Esophagus squamous epithelium (tissue), 5 donors: ENCODE measurements at places on chromosomes 4 and X.

DNA sequence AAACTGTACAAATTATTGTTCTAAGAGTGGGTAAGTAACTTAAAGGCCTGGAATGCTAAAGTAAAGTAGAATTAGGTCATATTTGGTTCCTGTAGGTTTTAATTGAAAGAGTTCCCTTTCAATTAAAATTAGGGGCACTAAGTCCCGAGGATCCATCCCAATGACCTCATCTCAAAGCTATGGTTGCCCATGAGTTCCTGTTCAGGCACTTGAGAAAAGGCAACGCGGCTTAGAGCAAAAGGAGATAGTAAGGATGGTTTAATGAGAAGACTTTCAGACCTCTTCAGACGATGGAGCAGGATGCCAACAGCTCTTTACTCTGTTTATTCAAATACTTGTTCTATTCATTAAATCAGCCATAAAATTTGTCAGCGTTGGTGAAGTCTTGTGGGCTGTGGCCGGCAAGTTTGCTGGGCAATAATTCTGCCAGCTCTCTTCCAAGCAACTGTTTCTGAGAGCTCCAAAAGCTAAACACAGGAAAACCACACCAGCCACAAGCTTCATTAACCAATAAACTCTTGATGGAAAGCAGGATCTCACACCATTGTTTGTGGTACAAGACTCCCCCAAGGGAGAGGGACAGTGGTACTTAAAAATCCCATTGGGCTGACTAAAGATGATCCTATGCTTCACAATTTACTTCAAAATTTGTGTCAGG lies 167.4 kb downstream of the COL4A6 start:
- DNase-seq, result no peak

DNA sequence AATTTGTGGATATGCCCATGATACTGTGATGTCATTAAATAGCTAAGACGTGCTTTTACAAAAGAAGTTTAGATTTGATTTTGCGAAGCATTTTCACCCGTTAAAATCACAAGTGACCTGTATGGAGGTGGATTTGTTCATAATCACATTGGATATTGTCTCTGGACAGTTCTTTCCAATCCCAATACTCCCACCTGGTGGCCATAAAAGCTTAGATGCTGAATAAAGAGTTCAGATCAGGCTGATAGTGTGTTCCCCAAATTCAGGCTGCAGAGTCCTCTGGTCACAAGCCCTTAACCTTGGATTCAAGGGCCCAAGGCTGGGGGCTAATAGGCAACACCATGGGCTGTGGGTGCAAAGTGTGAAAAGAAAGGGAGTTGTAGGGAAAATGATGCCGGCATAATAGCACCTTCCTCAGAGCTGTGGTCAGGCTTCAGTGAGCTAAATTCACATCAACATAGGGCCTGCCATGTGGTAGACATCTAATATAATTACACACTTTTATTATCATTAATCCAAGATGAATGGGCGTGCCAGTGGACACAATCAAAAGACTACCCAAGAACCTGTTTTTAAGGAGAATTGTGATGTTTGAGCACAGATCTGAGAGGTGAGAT lies 28.1 kb downstream of the SMIM43 start:
- DNase-seq, result no peak

- no peak for DNase-seq
These were observed 67.0 kb upstream of the AGA start for GRCh38 chr4:177509226-177509745.

GRCh38 chrX:68909945-68910344 lies 81.1 kb downstream of the EFNB1 start:
- no peak for DNase-seq

DNA sequence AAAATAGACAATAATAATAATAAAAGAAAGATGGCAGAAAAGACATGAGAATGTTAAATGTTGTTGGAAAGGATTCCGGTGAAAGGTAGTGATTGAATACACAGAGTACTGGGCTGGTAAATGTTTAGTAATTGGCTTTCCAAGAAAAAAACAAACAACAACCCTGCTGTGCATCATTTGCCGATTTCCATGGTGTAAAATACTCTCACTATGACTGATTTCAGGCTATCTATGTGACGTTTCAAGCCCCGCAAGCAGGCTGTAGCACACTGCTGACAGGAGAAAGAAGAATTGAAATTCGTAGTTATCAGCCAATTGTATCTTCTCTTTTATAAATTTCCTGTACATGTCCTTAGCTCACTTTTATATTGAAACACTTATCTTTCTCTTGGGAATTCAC lies 13.6 kb upstream of the SEPTIN6 start:
- no peak for DNase-seq

DNA sequence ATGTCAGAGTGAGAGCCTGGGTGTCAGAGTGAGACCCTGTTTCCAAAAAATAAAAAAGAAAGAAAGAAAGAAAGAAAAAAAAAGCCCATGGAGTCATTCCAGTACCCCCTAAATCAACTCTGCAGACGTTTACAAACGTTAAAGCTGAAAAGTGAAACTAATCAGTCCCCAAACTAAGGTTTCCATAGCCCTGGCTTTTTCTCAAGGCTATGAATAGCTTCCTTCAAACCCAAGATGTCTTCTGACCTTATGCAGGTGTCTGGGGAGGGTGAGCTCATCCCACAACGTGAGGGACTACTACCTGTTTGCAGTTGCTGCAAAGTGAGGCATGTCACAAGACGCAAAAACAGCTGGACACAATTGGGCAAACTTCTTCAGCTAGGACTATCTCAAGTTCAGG lies 144.0 kb downstream of the SH3KBP1 start:
- DNase-seq, result no peak

- no peak for DNase-seq
These were observed 244.2 kb downstream of the BCOR start for GRCh38 chrX:39853417-39854030.

DNA sequence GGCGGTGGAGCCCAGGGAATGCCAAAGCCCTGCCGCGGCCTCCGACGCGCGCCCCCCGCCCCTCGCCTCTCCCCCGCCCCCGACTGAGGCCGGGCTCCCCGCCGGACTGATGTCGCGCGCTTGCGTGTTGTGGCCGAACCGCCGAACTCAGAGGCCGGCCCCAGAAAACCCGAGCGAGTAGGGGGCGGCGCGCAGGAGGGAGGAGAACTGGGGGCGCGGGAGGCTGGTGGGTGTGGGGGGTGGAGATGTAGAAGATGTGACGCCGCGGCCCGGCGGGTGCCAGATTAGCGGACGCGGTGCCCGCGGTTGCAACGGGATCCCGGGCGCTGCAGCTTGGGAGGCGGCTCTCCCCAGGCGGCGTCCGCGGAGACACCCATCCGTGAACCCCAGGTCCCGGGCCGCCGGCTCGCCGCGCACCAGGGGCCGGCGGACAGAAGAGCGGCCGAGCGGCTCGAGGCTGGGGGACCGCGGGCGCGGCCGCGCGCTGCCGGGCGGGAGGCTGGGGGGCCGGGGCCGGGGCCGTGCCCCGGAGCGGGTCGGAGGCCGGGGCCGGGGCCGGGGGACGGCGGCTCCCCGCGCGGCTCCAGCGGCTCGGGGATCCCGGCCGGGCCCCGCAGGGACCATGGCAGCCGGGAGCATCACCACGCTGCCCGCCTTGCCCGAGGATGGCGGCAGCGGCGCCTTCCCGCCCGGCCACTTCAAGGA lies at the start of gene FGF2:
FGF2 (plus strand) TSS at position 279 of the 705 bp plus-strand sequence; CDS start at position 623, 344 bp downstream.
- no peak for DNase-seq

GRCh38 chr4:86091201-86091600 lies 268.7 kb downstream of the MAPK10 start:
- DNase-seq, result no peak

DNA sequence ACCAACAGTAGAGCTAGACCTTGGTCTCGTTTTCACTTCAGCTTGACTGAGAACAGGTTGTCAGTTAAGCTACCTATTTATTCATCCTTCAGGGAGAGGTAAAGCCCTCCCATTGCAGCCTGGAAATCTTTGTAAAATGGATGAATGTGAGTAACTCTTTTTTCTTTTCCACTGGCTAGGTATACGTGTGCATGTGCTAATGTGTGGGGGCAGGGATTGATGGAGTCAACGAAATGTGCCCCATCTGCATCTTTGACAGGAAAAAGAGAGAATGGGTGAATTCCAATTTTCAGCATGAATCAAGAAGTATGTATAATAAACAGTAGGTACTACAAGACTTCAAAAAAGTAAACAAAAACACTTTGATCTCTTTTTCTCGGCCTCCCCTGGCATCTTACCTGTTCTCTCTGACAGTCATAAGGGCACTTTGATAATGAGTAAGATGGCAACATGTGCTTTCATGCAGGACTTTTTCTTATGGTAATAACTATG lies at the start of gene IL21:
IL21 (minus strand) TSS at position 51 of the 492 bp plus-strand sequence. CDS start 55 bp downstream, outside the sequence.
- DNase-seq, result no peak

DNA sequence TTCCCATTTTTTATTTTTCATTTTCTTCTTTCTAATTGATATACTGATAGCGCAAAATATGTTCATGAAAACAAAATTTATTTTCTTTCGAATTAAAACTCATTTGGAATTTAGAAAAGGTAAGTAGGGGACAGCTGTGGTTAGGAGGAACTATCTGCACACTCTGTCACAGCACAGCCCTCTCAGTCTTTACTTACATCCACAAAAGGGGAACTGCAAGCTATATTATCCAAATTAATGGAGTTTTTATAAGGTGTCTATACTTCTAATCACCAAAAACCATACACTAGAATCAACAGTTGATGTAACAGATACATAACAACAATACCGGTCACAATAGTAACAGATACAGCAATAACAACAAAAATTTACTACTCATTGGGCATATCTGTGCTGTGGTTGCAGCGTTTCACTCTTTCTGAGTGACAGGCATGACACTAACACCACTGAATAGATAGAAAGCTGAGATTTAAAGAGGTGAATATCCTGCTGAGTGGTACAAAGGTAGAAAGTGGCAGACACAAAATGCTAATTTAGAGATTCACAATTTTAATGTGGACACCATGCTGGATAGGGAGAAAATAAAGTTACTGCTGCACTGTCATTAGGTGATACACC lies 160.7 kb downstream of the PPP3CA start:
- no peak for DNase-seq

DNA sequence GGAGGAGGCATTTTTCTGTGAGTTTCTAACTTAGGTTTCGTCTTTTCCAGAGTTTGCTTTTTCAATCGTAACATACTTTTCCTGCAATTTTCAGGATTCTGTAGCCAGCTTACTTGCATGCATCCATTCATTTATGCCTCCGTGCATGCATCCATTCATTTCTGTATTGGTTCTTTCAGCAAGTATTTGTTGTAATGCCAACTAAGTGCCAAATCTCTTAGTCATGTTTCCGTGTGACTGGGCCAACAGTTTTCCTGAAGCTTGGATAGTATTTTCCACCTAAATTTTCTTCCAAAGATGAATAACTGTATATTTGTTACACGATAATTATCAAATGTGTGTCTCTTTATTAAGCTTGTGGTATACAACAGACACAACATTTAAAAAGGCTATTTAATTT lies 41.5 kb downstream of the CBLL2 start:
- no peak for DNase-seq

GRCh38 chr4:151728006-151728405 lies 32.8 kb downstream of the GATB start:
- DNase-seq, result no peak

- no peak for DNase-seq
These were observed 108.8 kb upstream of the IGSF1 start for GRCh38 chrX:131397891-131398290.

- DNase-seq, result no peak
These were observed 4.2 kb upstream of the PDHA2 start for GRCh38 chr4:95835672-95836071.

GRCh38 chrX:10195947-10196346 lies 39.2 kb downstream of the CLCN4 start:
- no peak for DNase-seq

DNA sequence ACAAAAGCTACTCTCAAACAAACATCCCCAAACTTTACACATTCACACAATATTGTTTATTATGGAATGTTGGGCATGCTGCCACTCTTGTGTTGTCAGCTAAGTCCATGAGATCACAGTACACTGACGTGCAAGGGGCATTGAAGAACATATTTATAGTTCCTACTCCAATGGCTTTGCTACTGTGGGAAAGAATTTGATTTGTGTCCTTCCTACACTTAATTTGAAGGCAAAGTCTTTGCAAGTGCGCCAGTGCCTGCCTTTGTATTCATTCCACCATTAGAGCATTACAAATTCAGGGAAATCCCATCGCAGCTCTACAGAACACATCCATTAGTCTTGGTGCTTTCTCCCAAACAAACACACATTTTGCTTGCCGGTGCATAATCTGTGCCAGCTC lies 45.4 kb upstream of the FTHL17 start:
- no peak for DNase-seq

GRCh38 chrX:46670316-46670715 lies 88.6 kb downstream of the SLC9A7 start:
- DNase-seq, result no peak
